ENCODE measurements at places on chromosomes 13 and 19. TPM values are rescaled to one million over a fixed set of nuclear protein-coding genes. Genes with fewer than 3 reads are reported as not detected.
A peak's percentile ranks its signal among the peaks of the same experiment; 100 is the strongest.

DNA sequence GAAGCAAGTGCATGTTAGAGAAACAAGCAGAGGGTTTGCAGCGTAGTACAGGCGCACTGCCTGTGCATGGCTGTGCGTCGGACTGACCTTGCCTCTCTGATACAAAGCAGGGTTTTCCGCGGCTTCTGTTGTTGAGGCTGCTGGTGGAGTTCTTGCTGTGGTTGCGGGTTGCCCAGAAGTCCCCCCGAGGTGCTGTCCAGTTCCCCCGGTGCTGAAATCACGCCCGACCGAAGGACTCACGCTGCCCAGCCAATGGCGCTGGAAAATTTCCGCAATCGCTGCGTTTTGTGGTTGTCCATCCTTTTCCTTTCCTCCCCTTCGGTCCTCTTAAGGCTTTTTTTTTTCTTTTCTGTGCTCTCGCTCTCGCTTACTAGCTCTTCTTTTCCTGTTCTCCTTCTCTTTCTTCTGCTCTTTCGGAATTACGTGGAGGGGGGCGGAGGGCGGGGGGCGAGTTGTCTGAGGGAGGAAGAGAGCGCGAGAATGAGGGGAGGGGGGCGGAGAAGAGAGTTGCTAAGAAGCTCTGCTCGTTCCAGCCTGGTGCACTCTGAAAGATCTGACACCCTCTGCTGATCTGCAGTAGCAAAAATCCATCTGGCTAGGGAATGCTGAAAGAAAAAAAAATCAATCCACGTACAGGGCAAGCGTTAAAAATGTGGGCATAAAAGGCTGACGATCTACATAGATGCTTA, at the start of gene SLITRK1:
Gene SLITRK1 (minus strand): TSS at position 558 of the 689 bp plus-strand sequence. CDS start 967 bp downstream, outside the sequence.
- peak; percentile 53 for DNase-seq

GRCh38 chr13:113432506-113433270, 20.6 kb downstream of the ADPRHL1 start:
- DNase-seq: peak; percentile 64

DNA sequence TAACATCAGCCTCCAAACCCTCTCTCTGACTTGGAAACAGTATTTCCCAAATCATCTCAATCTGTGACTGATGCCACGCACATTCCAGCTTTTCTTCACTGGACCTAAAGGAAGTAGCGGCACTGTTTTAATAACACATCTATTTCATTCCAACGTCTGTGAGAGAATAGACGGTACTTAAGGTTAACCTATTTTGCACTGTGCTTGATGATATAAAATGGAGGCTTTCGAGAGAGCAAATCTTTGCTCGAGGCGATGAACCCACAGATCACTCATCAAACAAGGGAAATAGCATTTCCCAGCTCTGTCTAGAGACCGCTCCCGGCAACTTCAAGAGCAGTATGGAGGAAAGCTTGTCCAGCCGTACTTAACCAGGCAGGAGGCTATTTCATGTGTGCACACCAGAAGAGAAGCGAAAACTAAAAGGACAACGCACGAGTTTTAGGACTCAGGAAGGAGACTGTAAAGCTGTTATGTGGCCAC, 2.9 kb downstream of the UBL3 start:
- peak; percentile 79 for DNase-seq

NLRP9 gene
- not detected for total RNA-seq

C1QTNF9 gene
- not detected for total RNA-seq

PROZ gene
- not detected for total RNA-seq

ISYNA1 gene
- 7.5 TPM for total RNA-seq

PLPPR3 gene
- not detected for total RNA-seq

Data from SJCRH30 (cell line).